ENCODE measurements at places on chromosomes 1 and 21. TPM values are rescaled to one million over a fixed set of nuclear protein-coding genes. Genes with fewer than 3 reads are reported as not detected.
A peak's percentile ranks its signal among the peaks of the same experiment; 100 is the strongest.

DNA sequence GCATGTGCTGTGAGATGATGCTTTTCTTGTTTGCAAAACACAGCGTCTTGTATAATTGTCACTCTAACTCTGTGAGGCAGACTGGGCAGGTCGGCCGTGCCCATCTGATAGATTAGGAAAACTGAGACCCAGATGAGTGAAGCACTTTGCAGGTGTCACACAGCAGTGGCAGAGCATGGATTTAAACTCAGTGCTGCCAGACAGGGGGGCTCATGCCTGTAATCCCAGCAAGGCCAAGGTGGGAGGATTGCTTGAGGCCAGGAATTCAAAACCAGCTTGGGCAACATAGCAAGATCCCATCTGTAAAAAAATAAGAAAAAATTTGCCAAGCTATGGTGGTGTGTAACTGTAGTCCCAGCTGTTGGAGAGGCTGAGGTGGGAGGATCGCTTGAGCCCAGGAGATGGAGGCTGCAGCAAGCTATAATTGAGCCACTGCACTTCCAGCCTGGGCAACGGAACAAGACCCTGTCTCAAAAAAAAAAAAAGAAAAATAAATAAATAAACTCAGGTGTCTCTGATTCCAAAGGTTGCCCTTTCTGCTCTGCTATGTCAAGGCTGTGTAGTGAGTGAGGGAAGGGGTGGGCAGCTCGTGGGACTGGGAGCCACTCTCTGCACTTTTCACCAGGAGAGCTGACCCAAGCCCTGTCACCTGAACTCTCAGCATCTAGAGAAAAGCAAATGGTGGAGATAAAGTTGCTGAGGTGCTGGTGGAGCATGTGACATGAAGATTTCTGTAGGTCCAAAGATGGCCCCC lies 32.9 kb upstream of the NPPB start:
- DNase-seq: peak; percentile 67

Gene ANGPTL1
- total RNA-seq: 12.1 TPM

Gene ATP1A4
- total RNA-seq: not detected

- no peak for DNase-seq
Measured at GRCh38 chr1:63487336-63488065, 35.5 kb downstream of the ITGB3BP start.

DNA sequence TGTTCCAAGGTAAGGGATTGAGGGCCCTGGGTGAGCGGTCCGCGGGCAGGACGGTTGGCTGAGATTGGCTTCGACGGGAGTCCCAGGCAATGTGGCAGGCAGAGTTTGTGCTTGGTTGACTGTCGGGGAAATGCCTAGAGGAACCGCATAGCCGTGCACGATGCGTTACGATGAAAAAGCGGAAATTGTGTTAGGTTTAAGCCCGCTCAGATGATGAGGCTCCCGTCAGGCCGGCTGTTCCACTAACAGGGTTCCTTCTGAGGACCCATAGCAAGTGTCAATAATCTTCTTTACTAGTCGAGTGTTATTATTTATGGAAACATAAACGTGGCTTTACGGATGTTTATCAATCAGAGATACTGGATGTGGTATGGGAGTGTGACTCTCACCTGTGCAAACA lies 117.8 kb upstream of the COL6A1 start:
- DNase-seq: no peak

Gene S100A8
- total RNA-seq: not detected

GRCh38 chr1:66416295-66416694 lies 117.7 kb upstream of the SGIP1 start:
- DNase-seq: no peak

GRCh38 chr1:218341325-218341724 lies 3.8 kb upstream of the TGFB2 start:
- no peak for DNase-seq

DNA sequence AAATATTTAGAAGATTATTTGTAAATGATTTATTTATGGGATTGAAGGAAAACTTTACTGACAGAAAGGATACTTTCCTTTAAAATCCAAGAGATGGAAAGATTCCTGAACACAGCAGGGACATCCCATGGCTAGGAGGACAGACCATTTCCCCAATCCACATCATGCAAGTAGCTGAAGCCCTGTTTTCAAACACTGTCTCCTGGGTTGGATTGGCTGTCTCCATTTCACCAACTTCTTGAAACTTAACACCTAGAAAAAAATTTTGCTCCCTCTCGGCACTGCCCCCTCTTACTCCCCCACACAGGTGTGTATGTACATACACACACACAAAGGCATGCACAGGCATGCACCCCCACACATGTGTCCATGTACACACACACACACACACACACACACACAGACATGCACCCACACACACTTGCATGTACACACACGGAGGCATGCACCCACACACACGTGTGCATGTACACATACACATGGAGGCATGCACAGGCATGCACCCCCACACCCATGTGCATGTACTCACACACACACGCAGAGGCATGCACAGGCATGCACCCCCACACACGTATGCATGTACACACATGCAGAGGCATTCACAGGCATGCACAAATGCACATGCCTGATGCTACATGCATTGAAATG lies 320.0 kb downstream of the CHRM3 start:
- DNase-seq: no peak

DNA sequence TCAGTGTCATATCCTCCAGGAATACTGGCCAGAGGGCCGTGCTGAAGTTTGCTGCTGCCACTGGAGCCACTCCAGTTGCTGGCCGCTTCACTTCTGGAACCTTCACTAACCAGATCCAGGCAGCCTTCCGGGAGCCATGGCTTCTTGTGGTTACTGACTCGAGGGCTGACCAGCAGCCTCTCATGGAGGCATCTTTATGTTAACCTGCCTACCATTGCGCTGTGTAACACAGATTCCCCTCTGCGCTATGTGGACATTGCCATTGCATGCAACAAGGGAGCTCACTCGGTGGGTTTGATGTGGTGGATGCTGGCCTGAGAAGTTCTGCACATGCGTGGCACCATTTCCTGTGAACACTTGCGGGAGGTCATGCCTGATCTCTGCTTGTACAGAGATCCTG lies 24.8 kb downstream of the MTR start:
- no peak for DNase-seq

GRCh38 chr1:212062832-212063438 lies 27.4 kb downstream of the DTL start:
- peak; percentile 36 for DNase-seq

DNA sequence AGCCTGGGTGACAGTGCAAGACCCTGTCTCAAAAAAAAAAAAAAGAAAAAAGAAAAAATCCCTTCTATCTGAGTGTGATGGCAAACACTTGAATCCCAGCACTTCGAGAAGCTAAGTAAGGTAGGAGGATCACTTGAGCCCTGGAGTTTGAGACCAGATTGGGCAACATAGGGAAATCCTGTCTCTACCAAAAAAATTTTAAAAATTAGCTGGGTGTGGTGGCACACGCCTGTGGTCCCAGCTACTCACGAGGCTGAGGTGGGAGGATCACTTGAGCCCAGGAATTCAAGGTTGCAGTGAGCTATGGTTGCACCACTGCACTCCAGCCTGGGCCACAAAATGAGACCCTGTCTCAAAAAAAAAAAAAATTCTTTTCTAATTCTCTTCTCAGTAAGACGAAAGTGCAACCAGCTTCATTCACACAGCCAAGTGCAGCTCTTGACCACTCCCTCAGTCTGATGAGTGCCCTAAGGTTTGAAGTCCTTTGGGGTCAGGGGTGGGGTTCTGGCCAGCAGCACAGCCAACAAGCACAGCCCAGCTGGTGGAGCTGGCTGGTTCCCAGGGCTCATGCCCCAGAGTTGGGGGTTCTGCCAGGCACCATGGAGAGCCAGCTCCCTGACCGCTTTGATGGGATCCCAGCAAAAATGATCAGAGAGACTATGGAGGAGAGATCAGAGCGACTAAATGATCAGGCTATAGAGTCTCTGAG lies 8.0 kb downstream of the SLC2A5 start:
- DNase-seq: no peak

- DNase-seq: no peak
Measured at GRCh38 chr1:67760030-67760821, 73.0 kb downstream of the GNG12 start.

DNA sequence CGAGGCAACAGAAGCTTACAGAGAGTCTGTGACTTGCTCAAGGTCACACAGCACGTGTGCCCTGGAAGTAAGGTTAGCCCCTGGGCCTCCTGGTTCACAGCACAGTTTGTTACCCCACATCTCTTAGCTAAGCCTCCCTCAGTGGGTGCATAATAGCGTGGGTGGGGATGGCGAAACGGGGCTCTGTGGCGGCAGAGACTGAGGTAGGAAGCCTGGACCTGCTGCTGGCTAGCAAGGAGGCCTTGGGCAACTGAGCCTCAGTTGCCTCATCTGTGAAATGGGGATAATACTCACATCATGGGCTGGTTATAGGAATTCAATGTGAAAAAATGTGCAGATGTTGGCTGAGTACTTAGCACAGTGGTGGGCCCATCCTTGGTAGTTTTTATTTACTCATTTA lies 596 bp downstream of the PADI4 start:
- peak; percentile 9 for DNase-seq

DNA sequence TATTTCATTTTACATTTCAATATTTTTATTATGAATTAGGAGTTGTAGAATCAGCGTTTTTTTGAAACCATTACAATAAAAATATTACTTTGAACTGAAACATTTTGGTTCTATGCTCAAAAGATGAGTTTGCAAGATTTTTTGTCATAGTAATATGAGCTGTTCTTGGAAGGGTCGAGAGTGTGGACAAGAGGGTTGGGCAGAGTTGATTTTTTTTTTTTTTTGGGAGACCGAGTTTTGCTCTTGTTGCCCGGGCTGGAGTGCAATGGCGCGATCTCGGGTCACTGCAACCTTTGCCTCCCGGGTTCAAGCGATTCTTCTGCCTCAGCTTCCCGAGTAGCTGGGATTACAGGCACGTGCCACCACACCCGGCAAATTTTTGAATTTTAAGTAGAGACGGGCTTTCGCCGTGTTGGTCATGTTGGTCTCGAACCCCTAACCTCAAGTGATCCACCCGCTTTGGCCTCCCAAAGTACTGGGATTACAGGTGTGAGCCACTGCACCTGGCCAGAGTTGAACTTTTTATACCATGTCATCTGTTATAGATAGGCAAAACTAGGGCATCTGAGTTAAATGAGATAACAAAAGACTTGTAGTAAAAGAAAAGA lies 3.3 kb downstream of the CACYBP start:
- no peak for DNase-seq

GRCh38 chr1:201268604-201269151 lies 14.6 kb upstream of the PKP1 start:
- DNase-seq: peak; percentile 94

Gene PIGR
- not detected for total RNA-seq

Gene COL6A1
- 1,612 TPM for total RNA-seq

DNA sequence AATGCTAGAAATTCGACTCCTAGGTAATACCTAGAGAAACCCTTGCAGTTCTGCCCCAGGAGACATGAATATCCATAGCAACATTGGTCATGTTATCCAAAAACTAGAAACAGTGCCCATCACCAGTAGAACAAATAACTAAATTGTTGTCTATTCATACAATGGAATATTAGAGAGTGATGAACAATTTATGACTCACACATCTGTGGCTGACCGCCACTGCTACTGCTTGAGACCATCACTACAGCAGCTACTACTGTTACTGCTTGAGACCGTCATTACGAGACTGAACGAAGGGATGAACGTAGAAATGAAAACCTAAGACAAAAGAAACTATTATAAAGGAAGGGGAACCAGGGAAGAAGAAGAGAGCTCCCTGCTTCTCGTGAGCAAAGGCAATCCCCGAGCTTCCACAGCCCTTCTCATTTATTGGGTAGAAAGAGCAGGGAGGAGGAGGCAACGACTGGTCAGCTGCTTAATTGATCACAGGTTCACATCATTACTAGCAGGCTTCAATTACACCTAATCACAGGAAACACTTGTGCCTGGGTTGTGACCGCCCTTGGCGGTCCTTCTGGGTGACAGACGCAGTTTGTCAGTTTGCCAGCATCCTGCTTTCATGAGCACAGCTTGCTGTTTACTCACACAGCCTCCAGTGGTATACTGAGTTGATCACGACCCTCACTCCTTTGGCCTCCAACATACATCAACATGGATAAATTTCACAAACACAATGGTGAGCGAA lies 14.1 kb upstream of the PADI4 start:
- DNase-seq: peak; percentile 47

Gene LAMC2
- total RNA-seq: 3.3 TPM

DNA sequence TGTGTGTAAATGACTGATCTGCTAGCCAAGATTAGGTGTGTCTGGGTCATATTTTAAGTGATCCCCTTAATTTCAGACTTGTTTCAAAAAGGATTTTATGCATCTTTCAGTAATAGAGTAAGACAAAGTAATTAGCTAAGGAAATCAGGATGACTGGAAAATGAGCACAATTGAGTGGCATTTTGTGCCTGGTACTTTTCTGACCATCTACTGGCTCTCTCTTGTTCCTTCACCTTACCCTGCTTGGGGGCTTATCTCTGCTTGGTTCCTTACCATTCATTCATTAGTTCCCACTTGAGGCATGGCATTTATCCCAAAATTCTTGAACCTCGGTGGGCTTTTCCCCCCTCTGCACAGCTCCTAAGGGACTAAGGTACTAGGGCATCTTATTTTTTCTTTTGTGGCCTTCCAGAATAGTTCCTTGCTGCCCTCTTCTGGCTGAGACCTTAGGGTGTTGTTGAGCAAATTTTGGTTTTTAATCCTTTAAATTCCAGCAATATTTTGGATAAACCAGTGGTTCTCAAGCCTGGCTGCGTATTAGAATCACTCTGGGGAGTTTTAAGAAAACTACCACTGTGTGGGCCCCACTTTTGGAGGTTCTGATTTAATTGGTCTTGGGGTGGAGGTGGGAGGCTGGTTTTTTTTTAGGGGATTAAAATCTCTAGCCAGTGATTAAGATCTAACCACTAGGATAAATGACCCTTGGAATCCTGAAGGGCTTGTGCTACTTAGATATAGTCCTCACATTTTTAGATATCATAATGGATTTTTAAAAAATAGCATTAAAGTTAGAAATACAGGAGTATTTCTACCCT lies 50.8 kb downstream of the HS2ST1 start:
- peak; percentile 30 for DNase-seq

- DNase-seq: no peak
Measured at GRCh38 chr1:14452551-14452950, 145.9 kb upstream of the KAZN start.

DNA sequence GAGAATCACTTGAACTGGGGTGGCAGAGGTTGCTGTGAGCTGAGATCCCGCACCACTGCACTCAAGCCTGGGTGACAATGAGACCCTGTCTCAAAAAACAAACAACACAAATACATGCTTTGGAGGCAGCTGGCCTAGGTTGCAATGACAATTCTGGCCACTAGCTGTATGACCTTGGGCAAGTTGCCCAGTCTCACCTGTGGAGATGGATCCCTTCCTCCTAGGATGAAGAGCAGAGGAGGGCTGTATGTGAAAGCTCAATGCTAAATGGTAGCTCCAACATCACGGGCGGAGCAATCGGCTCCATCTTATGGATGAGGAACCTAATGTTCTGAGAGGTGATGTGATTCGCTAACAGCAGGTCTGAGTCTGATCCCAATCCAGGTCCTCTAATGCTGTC lies 20.6 kb downstream of the ADORA1 start:
- peak; percentile 41 for DNase-seq

GRCh38 chr21:42616446-42616845 lies 37.0 kb upstream of the PDE9A start:
- DNase-seq: no peak

All from osteoblast (primary cell).